Epithelial cell of alveolus of lung (primary cell): ENCODE measurements at places on chromosomes 1 and 21. TPM values are rescaled to one million over a fixed set of nuclear protein-coding genes. Genes with fewer than 3 reads are reported as not detected.

ZBTB8B gene
- not detected in 2 replicates for total RNA-seq

ICOSLG gene
- total RNA-seq: 0.40 TPM in 1 of 2 replicates, not detected in the other

RAB25 gene
- 0.80 and 3.4 TPM in 2 replicates for total RNA-seq

HPCAL4 gene
- not detected in 2 replicates for total RNA-seq

GPR25 gene
- total RNA-seq: 0.48 TPM in 1 of 2 replicates, not detected in the other

S100A14 gene
- 1.4 and 3.4 TPM in 2 replicates for total RNA-seq

LPAR3 gene
- total RNA-seq: 1.9 and 28.6 TPM in 2 replicates

CELF3 gene
- not detected in 2 replicates for total RNA-seq

PRR9 gene
- total RNA-seq: not detected in 2 replicates

CLCA1 gene
- total RNA-seq: not detected in 2 replicates

OLFML3 gene
- 97.4 and 98.5 TPM in 2 replicates for total RNA-seq

CYP4Z1 gene
- total RNA-seq: not detected in 2 replicates

AUNIP gene
- total RNA-seq: 2.7 and 3.2 TPM in 2 replicates

TNFRSF25 gene
- total RNA-seq: 0.26 and 7.8 TPM in 2 replicates

G0S2 gene
- total RNA-seq: 26.1 and 34.6 TPM in 2 replicates

OR2L2 gene
- total RNA-seq: not detected in 2 replicates

TRAF3IP3 gene
- 0.26 TPM in 1 of 2 replicates, not detected in the other for total RNA-seq

AKT3 gene
- 18.9 and 21.2 TPM in 2 replicates for total RNA-seq

DNAJC6 gene
- 0.08 and 0.52 TPM in 2 replicates for total RNA-seq

TPTE gene
- total RNA-seq: not detected in 2 replicates

ADGRL4 gene
- total RNA-seq: 3.8 and 22.1 TPM in 2 replicates

CD2 gene
- not detected in 2 replicates for total RNA-seq

PTGER3 gene
- total RNA-seq: 0.16 and 0.39 TPM in 2 replicates

FCRL6 gene
- not detected in 2 replicates for total RNA-seq

OLIG2 gene
- total RNA-seq: not detected in 2 replicates

PLA2G4A gene
- total RNA-seq: 5.7 and 5.9 TPM in 2 replicates

HTR1D gene
- 0.39 TPM in 1 of 2 replicates, not detected in the other for total RNA-seq

LCE3E gene
- not detected in 2 replicates for total RNA-seq

ADORA1 gene
- total RNA-seq: 0.48 and 0.52 TPM in 2 replicates

NUP210L gene
- total RNA-seq: not detected in 2 replicates

MXRA8 gene
- 281 and 666 TPM in 2 replicates for total RNA-seq

DNASE2B gene
- total RNA-seq: not detected in 2 replicates

SPRR1A gene
- total RNA-seq: not detected in 2 replicates

LRIG2 gene
- total RNA-seq: 7.2 and 9.0 TPM in 2 replicates

S100A10 gene
- total RNA-seq: 75.2 and 168 TPM in 2 replicates

PPM1J gene
- total RNA-seq: 0.88 and 2.3 TPM in 2 replicates

MPL gene
- total RNA-seq: not detected in 2 replicates

MARCKSL1 gene
- total RNA-seq: 121 and 127 TPM in 2 replicates

RAB4A gene
- total RNA-seq: 25.0 and 27.1 TPM in 2 replicates

BCAS2 gene
- 34.8 and 36.3 TPM in 2 replicates for total RNA-seq

ATF3 gene
- total RNA-seq: 3.6 and 9.1 TPM in 2 replicates

MORC3 gene
- total RNA-seq: 15.9 and 16.1 TPM in 2 replicates

PTAFR gene
- under 0.01 and 0.13 TPM in 2 replicates for total RNA-seq

DFFA gene
- total RNA-seq: 27.4 and 29.1 TPM in 2 replicates

RGS1 gene
- 0.26 TPM in 1 of 2 replicates, not detected in the other for total RNA-seq

GCSAML gene
- not detected in 2 replicates for total RNA-seq

ENAH gene
- total RNA-seq: 54.0 and 82.1 TPM in 2 replicates

GFI1 gene
- 0.52 TPM in 1 of 2 replicates, not detected in the other for total RNA-seq

CTSK gene
- total RNA-seq: 27.4 and 136 TPM in 2 replicates

HHIPL2 gene
- total RNA-seq: not detected in 2 replicates

ARHGEF16 gene
- total RNA-seq: 0.08 and 1.2 TPM in 2 replicates
